ENCODE measurements at places on chromosomes 12 and 14.

- no peak for DNase-seq
Observed at GRCh38 chr14:67357186-67357968, 2.2 kb downstream of the ATP6V1D start.

- DNase-seq = no peak
Observed at GRCh38 chr12:116492703-116493324, 66.4 kb upstream of the MAP1LC3B2 start.

DNA sequence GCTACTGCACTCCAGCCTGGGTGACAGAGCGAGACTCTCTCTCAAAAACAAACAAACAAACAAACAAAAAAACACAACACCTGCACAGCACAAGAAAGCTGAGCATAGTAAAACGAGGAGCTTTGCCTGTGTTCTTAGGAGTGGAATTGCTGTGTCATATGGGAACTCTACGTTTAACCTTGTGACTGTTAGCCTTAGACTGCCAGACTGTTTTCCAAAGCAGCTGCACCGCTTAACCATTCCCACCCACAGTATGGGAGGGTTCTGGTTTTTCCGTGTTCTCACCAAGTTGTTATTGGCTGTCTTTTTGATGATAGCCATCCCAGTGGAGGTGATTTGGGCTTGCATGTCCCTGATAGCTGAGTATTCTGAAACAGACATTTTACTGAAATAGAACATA lies 9.2 kb downstream of the WNT5B start:
- DNase-seq = no peak

GRCh38 chr14:99654235-99654985 lies 9.5 kb downstream of the HHIPL1 start:
- no peak for DNase-seq

GRCh38 chr12:110765111-110765510 lies 22.4 kb upstream of the PPP1CC start:
- peak; percentile 45 for DNase-seq
